Stimulated activated CD4-positive, alpha-beta T cell treated with anti-CD3 and anti-CD28 coated beads, TNF-alpha, amount 100 ng/mL, for 1 hour (primary cell): ENCODE measurements at places on chromosomes 3 and 15.

DNA sequence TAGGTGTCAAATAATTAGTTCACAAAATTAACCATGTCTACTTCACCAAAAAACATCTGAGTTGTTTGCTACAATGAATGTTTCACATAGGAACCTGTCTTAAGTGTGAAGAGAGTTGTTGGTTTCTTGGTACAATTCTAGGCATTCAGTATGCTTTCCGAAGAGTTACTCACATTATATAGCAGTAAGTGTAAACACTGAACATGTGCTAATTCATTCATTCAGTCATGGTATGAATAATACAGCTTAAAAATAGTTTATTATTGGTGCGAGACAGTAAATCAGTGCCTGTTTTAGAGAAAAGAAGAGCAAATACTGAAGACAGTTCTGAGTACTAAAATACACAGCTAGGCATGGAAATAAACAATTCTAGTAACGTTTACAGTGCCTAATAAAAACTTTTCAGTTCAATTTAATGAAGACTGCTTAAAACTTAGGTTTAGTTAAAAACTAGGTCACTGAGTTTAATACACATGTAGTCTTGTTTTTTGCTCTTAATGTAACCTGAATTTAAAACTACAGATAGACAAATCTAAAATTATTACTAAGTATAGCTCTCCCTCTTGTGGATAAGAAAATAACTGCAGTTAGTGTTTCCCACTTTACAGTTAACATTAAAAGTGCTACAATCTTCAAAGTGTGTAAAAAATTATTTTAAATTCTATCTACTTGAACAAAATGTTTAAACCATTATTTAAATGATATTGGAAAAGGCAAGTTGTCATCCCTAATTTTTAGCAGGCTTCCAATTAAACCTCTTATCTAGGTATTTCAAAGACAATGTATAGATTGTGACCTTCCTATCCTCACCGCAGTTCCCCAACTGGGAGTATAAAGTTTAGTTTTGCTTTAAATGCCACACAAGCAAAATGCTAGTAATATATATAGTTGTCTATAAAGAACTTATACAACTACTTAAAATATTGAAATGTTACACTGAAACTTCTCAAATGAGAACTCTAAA is 20.1 kb upstream of the ZCWPW2 start:
- no peak for DNase-seq

GRCh38 chr3:71062037-71062932 is 521.2 kb downstream of the FOXP1 start:
- no peak for DNase-seq

DNA sequence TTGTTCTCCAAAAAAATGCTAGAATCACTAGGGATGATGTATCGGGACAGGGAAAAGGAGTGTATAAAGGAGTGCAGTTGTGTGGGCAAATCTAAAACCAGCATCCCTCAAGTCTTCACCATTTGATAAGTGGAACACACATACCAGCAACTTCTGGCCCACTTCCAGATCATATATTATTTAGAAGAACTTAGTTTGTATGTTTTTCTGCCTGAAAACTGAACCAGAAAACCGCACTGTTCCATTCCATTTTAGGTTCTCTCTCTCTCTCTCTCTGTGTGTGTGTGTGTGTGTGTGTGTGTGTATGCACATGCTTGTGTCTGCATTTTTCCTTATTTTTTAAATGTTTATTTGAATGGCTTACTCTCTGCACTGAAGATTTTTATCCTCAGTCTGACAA is 93.5 kb downstream of the SERPINI1 start:
- DNase-seq, result no peak

GRCh38 chr3:43632269-43632733 is 10.5 kb upstream of the ANO10 start:
- DNase-seq, result no peak

DNA sequence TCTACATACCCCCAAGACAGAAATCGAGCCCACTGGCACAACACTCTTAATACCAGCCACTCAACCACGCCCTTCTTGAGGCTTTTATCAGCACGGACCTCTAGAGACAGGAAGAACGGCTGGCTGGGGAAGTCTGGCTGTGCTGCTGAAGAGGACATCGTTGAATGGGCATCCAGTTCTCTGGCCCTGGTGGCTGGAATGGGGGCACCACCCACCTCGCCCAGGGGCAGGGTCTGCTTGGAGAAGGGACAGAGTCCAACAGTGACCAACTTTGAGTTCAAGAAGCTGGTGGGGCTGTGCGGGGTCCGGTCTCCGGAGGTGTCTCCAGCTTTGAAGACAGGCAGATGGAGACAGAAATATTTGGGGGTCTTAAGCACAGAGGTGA is 77.5 kb downstream of the ATP10A start:
- no peak for DNase-seq

DNA sequence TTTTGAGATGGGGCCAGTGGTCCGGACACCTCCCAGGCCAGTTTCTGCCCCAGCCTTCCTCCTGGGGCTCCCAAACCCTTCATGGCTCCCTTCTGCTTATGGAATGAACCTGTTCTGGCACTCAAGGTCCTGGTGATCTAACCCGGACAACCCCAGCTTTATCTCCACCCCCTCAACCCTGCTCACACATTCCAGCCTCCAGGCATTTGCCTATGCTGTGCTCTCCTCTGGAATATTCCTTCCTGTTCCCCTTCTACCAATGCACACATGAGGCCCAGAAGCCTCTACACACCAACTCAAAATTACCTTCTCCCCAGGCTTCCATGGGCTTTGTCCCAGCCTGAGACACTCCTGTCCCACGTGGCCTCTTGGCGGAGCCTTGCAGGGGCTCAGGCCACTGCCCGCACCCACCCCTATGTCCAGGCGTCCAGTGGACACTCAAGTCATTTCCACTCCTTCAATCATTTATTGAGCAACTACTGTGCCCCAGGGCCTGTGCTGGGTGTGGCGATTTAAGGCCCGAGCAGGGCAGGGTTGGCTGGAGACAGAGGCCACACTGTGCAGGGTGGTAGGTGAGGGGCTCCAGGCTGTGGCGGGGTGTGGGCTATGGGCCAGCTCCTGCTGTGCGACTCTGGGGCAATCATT is 18.8 kb downstream of the PLXND1 start:
- DNase-seq, result no peak
